DMS153 (cell line): ENCODE measurements at places on chromosomes 12 and 14.

DNA sequence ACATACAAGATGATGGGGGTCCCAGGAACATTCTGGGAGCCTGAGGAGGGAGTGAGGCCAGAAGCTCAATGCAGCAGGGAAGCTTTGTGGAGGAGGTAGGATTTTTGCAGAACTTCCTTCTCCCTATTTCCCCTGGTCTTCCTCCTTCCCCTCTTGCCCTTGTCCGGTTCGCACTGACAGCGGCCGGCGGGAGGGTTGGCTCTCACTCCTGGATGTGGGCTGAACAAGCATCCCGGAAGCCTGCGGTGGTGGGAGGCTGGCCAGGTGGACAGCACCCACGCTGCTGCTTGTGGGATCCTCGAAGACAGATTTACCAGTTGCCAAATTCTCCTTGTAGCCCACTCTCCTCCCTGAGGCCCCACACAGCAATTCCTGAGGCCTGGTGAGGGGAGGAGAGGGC, 112.2 kb downstream of the KCNA5 start:
- no peak for DNase-seq

DNA sequence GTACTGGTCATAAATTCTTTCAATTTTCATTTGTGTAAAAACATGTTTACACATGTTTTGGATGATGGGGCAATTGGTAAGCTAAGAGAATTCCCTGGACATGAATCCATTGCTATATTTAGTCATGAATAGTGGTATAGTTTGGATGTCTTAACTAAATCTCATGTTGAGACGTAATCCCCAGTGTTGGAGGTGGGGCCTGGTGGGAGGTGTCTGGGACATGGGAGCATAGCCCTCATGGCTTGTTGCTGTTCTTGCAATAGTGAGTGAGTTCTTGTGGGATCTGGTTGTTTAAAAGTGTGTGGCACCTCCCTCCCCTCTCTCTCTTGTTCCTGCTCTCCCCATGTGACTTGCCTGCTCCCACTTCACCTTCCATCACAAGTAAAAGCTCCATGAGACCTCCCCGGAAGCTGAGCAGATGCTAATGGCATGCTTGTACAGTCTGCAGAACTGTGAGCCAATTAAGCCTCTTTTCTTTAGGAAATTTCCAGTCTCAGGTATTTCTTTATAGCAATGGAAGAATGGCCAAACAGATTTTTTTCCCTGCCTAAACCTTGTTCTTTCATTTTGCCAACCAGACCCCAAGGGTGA, 33.6 kb downstream of the CTSG start:
- no peak for DNase-seq

- DNase-seq, result no peak
Measured at GRCh38 chr12:98856897-98857540, 211.9 kb downstream of the APAF1 start.

- DNase-seq, result no peak
Measured at GRCh38 chr14:89650077-89650978, 233.3 kb upstream of the FOXN3 start.

DNA sequence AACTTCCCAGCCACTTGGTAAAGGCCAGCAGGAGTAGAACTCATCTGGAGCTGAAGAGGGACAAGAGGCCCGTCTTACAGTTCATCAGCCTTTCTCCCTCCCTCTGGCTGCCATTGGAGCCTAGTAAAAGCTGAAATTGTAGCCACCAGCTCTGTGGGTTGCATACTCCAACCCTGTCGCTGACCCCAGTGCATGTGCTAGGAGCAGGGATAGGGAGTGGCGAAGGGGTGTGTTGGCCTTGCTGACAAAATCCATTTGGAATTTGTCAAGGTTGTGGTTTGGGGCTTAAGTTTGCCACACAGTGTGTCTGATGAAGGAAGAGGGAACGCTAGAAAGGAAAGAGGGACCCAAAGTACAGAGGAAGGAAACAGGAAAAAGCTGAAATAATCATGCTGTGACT, 4.0 kb upstream of the ARF3 start:
- no peak for DNase-seq

DNA sequence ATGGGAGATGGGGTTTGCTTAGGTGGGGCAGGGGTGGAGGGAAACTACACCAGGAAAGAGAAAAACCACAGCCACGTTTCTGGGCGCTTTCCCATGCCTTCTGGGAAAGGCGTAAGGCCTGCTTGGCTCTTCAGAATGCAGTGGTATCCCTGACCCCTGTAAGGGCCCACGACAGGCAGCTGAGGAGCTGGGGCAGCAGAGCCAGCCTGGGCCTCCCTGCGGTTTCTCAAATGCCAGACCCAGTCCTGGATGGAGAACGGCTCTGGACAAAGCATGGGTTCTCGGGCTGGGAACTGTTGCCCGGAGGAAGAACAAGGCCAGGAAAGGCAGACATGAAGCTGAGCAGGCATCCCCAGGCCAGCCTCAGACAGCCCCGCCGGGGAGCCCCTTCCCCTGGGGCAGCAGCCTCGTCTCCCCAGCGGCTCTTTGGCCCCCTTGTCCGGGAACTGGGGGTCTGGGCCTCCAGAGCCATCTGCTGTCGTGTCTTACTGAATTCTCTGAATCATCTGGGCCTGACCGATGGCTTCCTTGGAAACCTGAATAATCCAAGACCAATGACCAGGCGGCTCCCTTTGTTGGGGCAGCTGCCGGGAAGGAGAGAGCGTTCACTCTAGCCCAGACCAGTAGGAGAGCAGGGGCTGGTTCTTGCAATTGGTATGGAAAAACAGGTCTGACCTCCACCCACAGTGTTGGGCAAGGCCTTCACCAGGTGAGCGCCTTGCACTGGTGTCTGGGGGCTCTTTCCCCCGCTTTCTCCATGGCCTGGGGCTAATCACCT, 64.0 kb upstream of the RIN3 start:
- no peak for DNase-seq

- peak; percentile 89 for DNase-seq
Measured at GRCh38 chr14:90483571-90483974, 86.7 kb downstream of the CALM1 start.

GRCh38 chr12:24539646-24540045, 409.3 kb downstream of the BCAT1 start:
- no peak for DNase-seq

GRCh38 chr14:57748279-57748678, 117.6 kb downstream of the SLC35F4 start:
- no peak for DNase-seq

DNA sequence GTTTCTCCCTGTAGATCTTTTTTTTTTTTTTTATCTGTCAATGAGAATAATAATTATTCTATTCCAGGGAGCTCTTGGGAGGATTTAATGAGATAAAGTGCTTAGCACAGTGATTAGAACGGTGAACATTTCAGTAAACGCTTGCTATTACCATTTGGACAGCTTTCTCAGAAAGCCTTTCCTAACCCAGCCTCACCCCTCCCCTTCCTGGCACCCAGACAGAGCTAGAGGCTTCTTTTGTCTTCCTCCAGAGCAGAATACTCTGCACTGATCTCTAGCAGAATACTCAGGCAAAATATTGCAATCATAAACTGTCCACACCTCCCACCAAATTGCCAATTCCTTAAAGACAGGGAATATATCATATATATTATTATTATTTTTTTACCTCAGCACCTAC, 66.6 kb downstream of the ERGIC2 start:
- DNase-seq, result no peak

GRCh38 chr12:113919791-113920190, 46.3 kb downstream of the RBM19 start:
- DNase-seq, result no peak

DNA sequence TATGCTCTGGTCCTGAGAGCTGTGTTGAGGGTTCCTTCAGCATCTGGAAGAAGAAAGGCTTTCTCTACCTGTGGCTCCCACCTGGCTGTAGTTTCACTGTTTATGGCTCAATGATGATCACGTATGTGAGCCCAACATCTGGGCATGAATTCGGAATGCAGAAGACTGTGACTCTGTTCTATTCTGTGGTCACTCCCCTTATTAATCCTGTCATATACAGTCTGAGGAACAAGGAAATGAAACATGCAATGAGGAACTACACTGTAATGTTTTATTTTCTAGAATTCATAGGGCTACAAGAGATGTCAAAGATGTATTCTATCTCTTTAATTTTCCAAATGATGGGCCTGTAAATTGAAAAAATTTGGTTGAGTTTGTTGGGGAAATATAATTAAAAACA, 10.8 kb upstream of the OR11G2 start:
- DNase-seq, result no peak

- DNase-seq, result no peak
Measured at GRCh38 chr12:95462551-95462950, 11.4 kb upstream of the METAP2 start.

DNA sequence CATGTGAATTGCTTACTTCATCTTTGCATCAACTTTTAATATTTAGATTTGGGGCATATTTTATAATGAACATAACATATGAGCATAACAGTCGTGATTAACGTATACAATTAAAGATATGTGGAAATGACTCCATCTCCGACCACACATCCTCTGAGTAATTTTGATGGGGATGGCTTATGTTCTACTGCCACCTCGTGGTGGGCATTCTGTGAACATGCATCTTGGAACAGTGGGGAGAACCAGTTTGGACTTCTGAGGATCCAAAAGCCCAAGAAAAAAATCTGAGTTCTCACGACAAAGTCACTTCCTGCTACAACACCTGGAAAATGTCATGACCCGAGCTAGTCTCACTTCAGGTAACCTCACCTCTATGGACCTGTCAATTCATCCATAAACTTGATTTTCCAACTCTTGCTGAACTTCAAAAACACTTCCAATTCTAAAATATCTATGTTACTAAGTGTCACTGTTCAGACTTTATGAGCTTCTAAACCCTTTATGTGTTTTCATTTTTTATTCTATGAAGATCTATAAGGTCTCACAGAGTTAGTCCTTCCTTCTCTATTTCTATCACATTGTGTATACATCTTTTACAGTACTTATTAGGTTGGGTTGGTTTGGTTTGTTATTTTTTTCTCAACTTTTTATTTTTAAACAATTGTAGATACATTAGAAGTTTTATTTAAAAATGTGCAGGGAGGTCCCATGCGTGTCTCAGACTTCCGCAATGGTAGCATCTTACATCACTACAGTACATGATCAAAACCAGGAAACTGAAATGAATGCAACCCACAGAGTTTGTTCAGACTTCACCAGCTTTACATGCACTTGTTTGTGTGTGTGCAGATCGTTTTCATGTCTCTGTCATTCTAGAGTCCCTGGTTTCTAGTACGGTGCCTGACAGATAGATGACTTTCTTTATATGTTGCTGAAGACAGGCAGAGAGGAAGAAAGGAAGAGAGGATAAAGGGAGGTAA, 38.2 kb upstream of the STAB2 start:
- DNase-seq, result peak; percentile 62

DNA sequence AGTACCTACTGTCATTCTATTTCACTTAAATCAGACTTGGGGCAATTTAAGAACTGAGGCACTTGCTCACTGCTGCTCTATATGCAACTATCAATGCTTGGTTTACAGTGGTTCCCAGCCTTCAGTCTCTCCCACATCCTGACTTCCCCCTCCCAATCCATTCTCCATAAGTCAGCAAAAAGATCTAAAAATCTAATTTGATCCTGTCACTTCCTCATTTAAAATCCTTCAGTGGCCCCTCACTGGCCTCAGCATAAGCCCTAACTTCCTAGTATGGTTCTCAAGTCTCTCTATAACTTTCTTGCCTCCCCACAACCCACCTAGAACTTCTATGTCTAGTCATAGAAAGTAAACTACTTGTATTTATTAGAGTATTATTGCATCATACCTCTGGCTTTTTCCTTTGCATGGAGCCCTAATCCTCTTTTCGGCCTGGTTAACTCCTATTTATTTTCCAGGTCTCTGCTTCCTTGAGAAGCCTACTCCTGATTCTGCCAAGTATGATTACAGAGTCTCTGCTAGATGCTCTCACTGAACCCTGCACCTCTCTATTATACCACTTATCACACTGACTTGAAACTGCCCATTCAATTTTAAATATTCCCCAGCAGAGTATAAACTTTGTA, 130.6 kb downstream of the RALGAPA1 start:
- DNase-seq, result no peak

- no peak for DNase-seq
Measured at GRCh38 chr12:96416033-96416799, 16.0 kb upstream of the CDK17 start.

DNA sequence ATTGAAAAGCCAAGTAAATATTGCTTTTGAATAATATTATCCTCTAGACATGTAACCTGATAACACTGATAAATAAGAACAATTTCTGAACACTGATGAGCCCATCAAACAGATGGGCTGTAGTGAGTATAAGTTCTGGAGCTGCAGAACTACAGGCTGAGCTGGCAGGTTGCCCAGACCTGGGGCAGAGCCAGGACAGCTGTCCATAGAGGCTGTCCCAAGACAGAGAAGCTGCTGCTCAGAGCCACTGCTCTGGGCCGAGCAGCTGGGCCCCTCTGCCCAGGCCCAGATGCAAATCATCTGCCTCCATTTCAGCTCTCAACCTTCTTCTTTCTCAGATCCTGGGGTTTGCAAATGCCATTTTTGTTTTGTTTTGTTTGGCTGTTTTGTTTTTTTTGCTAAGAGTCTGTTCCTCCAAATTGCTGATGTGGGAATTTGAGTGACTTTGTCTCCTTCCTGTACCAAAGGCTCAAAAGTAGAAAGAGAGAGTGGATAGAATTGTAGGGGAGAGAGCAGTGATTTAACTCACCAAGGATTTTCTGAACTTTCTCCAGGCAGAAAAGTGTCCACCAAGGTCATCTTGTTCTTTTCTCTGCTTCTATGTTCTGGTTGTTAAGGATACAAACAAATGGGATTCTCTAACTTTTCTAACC, 4.0 kb upstream of the TESPA1 start:
- DNase-seq, result peak; percentile 8

DNA sequence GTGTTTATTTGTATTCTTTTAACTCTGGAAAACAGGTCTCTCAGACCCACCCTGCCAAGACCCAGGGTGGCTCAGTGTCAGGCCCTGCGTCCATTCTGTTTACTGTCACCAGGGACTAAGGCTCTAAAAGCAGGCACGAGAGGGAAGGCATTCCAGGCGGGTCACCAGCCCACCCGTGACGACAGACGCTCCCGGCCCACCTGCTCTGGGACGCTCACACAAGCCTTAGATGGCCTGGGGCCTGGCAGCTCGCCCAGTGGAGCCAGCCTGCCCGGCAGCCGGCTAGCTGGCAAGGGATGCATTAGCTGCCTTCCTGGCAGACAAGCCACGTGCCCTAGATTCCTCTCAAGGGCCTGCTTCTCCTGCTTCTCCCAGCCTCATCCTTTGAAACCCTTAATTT, 9.2 kb upstream of the NUAK1 start:
- DNase-seq, result peak; percentile 70

GRCh38 chr12:30010071-30011052, 226.6 kb upstream of the TMTC1 start:
- no peak for DNase-seq
